ENCODE measurements at places on chromosomes 5 and 9.

DNA sequence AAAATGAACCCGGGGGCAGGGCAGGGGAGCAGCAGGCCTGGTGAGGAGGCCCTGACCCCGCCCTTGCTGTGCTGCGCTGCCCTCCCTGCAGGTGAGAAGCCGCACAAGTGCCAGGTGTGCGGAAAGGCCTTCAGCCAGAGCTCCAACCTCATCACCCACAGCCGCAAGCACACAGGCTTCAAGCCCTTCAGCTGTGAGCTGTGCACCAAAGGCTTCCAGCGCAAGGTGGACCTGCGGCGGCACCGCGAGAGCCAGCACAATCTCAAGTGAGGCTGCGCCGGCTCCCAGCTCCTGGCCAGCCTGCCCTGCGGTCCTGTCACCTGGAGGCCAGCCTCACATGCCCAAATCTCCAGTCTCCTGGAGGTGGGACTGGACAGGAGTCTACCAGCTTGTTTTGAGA lies 12.3 kb downstream of the GFI1B start:
- no peak for DNase-seq

DNA sequence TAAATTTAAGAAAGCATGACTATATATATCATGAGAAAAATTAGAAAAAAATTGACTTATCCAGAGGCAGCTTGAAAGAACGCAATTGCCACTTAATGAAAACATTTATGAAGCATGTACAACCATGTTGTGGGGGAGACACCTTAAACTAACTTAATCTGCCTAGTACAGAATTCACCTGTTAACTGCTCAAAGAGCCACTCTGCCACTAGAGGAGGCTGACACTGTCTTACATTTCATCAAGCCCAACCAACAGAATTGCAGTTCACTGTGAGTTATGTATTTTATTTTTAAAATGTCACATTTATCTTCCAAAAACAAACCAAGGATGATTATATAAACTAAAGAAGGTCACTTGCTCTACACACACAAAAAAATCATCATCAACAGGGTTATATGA lies 252.9 kb downstream of the MLLT3 start:
- DNase-seq, result no peak

GRCh38 chr5:96880444-96881164 lies 4.3 kb downstream of the ERAP2 start:
- DNase-seq, result no peak

- no peak for DNase-seq
Observed at GRCh38 chr9:130323051-130323745, 57.6 kb downstream of the HMCN2 start.

- peak; percentile 25 for DNase-seq
Observed at GRCh38 chr5:176536132-176536901, 885 bp downstream of the RNF44 start.

- DNase-seq, result no peak
Observed at GRCh38 chr9:134399435-134400056, 73.3 kb downstream of the RXRA start.

- peak; percentile 94 for DNase-seq
Observed at GRCh38 chr9:120583958-120584369, 4.0 kb upstream of the CDK5RAP2 start.

DNA sequence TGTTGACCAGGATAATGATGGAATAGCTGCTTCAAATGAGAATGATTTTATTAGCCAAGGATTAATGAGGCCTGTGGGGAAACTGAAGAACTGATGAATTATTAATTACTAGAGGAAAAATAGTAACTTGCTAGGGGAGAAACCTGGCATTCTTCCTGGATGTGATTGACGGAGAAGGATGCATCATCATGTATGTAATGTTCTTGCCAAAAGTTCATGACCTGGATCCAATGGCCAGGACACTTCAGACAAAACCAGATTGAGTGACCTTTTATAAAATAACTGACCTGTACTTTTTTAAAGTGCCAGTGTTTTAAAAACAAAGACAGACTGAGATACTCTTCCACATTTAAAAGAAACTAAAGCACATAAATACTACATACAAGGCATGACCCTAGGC lies 23.7 kb downstream of the KIAA1191 start:
- no peak for DNase-seq

- DNase-seq, result no peak
Observed at GRCh38 chr5:169876386-169876785, 103.9 kb downstream of the INSYN2B start.

DNA sequence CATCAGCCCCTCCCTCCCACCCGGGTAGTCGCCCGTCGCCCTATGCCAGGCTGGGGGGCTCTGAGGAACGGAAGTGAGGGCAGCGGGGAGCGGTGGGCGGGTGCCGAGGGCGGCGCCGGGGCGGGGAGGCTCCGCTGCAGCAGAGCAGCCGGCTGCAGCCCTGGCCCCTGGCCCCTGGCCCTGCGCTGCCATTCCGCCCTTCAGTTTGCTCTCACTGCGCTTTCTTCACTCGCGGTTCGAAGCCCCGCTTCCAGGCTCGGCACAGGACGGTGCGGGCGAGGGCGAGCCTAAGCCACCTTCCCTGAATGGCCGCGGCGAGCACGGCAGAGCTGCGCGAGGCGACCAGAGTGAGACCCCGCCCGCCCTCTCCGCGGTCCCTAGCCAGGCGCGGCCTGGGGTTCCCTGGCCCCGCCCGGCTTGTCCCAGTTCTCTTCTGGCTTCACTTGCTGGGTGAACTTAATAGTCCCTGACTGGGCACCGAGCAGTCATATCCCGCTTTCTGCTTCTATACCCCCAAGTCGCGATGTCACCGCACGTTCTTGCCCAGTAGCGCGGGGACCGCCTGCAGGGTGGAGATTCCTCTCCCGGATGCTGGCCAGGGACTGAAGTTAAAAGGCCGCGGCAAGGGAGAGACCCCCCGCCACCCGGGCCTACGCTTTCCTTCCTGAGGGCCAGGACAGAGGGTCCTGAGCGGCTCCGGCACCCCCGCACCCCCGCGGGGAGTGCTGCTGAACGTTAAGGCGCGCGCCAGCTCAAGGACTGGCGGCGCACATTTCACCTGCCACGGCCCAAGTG lies 623 bp upstream of the TRIM36 start:
- no peak for DNase-seq

GRCh38 chr5:172303162-172303561 lies 19.6 kb upstream of the UBTD2 start:
- no peak for DNase-seq

DNA sequence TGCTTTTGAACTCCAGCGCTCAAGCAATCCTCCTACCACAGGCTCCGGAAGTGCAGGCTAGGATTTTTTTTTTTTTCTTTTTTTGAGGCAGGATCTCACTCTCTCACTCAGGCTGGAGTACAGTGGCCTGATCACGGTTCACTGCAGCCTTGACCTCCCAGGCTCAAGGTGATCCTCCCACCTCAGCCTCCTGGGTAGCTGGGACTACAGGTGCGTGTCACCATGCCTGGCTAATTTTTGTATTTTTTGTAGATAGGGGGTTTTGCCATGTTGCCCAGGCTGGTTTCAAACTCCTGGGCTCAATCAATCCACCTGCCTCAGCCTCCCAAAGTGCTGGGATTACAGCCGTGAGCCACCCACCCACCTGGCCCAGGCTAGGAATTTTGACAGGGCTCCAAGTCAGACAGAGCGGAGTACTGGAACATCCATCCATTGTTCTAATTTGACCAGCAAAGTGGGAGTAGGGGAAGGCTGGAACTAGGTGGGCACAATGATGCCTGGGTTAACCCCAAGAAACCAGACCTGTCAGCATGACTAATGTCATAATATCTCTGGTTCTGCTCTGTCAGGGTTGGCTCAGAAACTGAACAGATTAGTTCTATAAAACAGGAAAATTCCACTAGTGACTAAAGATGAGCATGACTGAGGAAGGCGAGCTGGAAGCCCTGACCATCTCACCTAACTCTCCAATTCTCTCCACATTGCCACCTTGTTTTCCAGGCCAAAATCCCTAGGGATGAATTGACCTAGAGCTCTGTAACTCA lies 9.2 kb downstream of the ZBTB5 start:
- no peak for DNase-seq

DNA sequence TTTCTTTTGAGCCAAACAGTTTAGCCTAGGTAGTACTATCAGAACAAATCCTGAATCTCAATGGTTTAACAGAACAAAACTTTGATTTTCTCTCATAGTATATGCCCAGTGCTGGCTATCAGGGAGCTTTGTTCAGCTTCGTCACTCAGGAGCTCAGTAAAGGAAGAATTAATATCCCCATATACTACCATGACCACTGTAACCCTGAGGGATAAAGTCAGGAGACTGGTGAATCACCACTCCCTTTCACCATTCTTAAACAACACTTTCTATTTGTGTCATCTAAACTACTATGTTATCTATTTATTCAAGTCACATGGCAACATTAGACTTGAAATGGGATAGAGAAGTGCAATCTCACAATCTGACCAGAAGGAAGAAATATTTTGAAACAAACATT lies 522.6 kb upstream of the COX7C start:
- DNase-seq, result no peak

- DNase-seq, result no peak
Observed at GRCh38 chr5:154464438-154464837, 13.6 kb downstream of the HAND1 start.

DNA sequence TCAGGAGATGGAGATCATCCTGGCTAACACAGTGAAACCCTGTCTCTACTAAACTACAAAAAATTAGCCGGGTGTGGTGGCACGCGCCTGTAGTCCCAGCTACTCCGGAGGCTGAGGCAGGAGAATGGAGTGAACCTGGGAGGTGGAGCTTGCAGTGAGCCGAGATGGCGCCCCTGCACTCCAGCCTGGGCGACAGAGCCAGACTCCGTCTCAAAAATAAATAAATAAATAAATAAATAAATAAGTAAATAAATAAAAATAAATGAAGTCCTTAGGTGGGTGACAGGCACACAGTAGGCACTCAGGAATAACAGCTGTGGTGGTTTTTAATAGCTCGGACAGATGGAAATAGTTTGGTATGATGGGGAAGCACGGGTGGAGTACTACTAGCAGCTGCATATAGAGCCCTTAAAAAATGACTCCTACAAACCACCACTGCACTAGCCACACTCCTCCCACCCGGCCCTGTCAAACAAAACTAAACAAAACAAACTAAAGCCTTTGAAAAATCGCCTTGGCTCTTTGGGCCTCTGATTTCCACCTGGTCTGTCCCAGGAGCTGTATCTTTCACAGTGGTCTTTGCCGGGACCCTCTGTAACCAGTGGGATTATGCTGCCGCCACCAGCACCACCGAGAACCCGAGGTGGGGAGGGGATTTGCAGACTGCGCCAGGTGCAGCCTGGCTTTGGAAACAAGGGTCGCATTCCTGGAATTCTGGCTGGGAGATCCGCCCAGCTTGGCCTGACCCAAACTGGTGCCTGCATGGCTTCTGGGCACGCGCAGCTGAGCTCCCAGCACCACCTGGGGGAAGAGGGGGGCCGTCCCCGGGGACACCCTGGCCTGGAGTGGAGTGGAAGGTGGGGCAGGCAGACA lies 5.1 kb upstream of the WDR5 start:
- DNase-seq, result no peak

GRCh38 chr5:458547-459353 lies 15.8 kb downstream of the EXOC3 start:
- peak; percentile 18 for DNase-seq

DNA sequence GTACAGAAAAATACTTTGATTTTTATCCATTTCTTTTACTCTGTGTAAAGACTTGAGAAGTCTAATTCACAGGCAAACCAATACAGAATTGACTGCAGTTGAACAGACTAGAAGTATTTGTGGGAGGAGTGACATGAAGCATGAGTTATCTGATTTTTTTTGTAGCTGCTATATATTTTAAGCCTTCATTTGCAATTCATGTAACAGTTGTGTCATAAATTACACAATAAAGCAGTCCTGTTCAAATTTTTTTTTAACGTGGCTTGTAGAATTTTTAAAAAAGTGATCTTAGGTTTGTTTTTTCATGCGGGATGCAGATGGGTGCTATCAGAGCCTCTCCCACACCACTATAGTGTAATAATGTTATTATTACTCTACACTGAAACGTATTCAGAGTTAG lies 2.9 kb upstream of the MAML1 start:
- DNase-seq, result no peak

DNA sequence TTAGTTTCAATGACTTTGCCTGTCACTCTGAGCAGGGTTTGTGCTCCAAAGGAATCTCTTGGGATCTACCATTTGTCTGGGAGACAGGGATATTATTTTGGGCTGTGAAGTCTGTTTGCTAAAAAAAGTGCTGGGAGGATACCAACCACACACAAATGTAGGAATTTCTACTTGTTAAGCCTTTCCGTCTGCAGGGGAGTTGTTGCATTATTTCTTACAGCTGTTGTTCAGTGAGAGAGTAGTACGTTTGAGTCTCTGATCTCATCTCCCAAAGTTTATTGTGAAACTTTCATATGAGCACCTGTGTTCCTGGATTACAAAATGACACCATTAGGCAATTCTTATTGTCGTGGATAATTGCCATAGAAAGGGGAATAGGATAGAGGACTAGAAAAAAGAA lies 78.3 kb upstream of the SEMA6A start:
- DNase-seq, result no peak

- DNase-seq, result no peak
Observed at GRCh38 chr5:178560911-178561310, 29.3 kb downstream of the COL23A1 start.

GRCh38 chr9:650362-650761 lies 191.1 kb upstream of the DMRT1 start:
- no peak for DNase-seq

DNA sequence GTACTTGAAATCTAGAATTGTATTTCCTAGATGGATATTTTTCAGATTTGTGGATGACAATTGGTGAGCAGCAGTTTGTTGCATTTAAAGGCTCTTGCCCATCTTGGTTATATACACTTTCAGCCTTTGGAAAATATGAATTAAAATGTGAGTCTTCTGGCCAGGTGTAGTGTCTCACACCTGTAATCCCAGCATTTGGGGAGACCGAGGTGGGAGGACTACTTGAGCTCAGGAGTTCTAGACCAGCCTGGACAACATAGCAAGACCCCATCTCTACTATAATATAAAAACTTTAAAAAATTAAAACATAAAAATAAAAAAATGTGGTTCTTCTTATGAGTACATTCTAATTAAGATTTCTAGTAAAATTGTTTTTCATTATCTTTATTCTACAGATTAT lies 102.0 kb downstream of the MTREX start:
- DNase-seq, result no peak

- no peak for DNase-seq
Observed at GRCh38 chr5:54309691-54310432, 511 bp downstream of the ARL15 start.

DNA sequence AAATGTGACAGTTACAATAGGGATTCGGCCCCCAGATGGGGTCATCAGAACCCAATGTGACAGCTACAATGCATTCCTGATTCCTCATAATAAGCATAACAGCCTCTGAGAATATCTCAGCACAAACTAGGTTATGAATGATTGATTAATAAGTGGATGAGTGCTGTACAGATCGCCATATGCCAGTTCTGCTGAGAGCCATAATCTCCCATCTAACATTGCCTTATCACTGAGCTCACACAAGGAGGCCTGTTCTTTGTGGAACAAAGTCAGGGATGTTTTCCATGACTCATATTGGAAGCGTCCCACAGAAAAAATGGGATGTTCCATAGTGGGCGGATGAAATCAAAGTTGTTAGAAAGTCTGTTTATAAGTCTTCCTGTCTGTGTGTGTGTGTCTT lies 89.6 kb downstream of the KIF4B start:
- no peak for DNase-seq

GRCh38 chr9:11063263-11063662 lies 450.5 kb upstream of the PTPRD start:
- no peak for DNase-seq
